H7 (cell line): ENCODE measurements at places on chromosomes 12 and 14. TPM values are rescaled to one million over a fixed set of nuclear protein-coding genes. Genes with fewer than 3 reads are reported as not detected.

Gene LARP4
- 23.1 and 24.7 TPM in 2 replicates for total RNA-seq

- DNase-seq: no peak
These were observed 2.3 kb downstream of the HEBP1 start for GRCh38 chr12:12997734-12998133.

Gene IAPP
- not detected in 2 replicates for total RNA-seq

- no peak for DNase-seq
These were observed 663 bp downstream of the LRRK2 start for GRCh38 chr12:40225337-40225983.

- no peak for DNase-seq
These were observed 8.0 kb upstream of the POP5 start for GRCh38 chr12:120588948-120589930.

Gene ZNF664
- 60.3 and 62.0 TPM in 2 replicates for total RNA-seq
